ENCODE measurements at places on chromosomes 5 and 9.

GRCh38 chr9:129027685-129028191 lies 393 bp downstream of the SH3GLB2 start:
- DNase-seq, result no peak

DNA sequence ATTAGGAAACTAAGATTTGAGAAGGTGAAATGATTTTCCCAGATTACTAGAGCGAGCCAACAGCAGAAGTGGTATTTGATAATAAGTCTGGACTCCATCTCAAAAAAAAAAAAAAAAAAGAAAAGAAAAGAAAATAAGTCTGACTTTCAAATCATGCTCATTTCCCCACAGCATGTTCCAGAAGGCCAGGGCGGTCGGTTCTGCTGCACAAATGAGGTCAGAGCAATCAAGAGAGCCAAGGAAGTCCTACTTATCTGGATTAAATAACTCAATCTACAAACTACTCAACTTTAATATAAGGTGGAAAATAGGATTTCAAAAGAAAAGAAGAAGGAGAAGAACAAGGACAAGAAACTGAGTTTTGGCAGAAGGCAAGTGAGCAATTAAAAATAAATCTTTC lies 130.4 kb upstream of the RASA1 start:
- no peak for DNase-seq

DNA sequence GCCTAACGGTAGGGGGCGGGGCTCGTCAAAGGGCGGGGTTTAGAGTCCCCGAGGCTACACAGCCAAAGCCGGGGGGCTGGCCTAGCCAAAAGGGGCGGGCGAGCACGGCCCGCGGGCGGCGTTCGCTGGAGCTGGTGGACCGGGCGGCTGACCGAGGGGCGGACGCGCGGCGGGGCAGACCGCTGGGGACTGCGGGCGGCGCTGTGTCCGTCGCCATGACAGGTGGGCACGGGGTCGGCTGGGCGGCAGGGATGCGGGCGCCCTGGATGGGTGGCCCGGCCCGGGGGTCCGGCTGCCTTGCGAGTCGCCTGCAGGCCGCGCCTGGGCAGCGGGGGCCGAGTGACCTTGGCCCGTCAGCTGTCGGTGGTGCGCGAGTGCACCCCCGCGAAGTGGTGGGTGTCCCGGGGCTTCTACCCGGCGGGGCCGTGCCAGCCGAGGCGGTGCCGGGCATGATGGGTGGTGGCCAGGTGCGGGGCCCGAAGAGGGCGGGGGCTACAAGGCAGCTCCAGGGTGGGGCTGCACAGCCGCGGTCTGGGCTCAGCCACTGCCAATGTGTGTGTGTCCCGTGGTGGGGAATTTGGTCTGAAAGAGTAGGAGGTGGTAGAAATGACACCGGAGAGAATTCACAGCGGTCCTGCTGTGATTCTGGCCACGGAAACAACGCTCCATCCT lies at the start of gene CARD19:
Gene CARD19 (plus strand): TSS at position 87 of the 672 bp plus-strand sequence. CDS start 129 bp downstream, at position 216.
- no peak for DNase-seq

DNA sequence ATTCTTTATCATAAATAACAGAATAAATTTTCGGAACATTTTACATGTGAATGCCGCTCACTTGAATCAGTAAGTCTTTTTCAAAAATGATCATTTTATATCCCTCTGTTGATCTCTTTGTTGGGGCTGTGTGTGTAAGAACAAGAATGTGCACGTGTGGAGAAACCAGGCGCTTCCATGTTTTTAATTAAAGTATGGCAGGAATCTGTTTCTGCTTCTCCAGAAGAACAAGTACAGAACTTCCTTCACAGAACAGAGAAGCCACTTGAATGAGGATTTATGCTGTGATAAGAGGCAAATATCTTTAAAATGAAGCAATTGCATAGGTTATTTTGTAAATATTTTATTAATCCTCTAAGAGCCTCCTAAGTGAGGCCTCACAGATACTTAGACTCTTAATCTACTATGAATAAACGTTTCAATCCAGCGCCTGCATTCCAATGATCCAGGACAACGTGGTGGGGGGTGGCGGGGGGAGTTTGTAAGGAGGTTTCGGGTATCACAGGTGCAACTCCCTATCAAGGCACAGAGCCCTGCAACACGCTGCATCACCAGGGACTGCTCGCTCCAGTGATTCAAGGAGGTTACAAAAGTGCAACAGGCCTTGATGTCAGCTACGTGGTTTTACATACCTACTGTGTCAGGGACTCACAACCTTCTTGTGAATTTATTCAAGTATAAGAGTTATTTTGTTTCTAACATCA lies 409.2 kb downstream of the BNC2 start:
- no peak for DNase-seq

DNA sequence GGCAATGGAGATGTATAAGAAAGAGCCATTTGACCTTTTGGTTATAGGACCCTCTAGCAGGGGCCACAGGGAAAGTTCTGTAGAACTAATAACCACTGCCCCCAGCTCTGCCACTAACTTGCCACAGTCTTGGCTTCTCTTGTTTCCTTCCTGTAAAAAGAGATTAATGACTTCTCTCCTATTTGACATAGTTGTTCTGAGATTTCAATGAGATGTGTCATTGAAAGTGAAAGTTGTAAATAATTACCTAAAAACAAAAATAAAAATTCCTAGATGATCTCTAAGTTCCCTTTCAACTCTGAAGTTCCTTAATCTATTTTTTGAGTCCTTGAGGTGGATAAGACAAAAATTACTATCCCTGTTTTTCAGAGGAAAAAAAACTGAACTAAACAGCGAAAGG lies 1.4 kb upstream of the KIF12 start:
- no peak for DNase-seq

- DNase-seq, result no peak
Measured at GRCh38 chr9:85744480-85744879, 2.7 kb upstream of the AGTPBP1 start.

DNA sequence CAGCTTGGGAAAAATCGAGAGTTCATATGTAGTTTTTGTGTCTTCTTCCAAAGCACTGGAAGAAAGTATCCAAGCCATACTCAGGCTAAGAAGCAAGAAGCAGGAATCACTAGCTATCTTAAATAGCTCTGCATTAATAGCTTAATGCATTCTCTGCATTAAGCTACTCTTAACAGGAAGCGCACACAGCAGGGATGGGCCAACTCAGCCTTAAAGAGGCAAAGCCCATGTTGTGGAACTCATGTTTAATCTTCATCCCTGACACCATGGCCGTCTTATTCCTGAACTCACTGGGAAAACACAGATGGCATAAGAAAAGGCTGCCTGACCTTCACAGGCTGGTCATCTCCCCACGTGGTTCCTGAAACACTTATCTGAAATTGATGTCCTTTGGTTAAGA lies 18.7 kb upstream of the ICE1 start:
- no peak for DNase-seq

DNA sequence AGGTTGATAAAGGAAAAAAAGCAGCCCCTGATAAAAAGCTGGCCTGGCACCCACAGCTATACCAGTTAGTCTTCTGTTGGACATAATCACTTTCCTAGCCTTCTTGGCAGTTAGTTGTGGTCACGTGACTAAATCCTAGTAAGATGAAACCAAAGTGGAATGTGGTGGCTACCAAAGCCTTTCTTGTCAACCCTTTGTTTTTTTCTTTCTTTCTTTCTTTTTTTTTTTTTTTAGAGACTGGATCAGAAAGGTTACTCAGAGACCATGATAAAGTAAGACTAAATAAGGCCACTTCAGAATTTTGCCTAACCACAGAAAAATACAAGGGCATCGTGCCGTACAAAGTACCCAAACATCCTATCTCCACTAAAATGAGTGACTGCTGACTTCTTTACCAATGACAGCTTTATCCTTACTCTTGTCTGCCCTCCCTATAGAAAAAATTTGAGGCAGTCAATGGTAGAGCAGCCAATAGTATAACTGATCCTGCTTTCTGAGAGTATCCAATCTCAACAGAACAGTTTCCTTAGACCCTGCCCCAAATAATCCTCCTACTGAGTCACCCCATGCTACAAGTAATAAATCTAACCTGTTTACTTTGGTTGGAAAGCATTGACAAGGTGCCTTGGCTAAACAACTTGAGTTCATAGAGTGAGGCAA lies 14.2 kb upstream of the KIF27 start:
- DNase-seq, result no peak

GRCh38 chr9:90868555-90868954 lies 66.9 kb downstream of the SYK start:
- no peak for DNase-seq

- no peak for DNase-seq
Measured at GRCh38 chr5:103369125-103370120, 110.9 kb downstream of the MACIR start.

- no peak for DNase-seq
Measured at GRCh38 chr5:144089401-144090021, 80.9 kb downstream of the YIPF5 start.

- DNase-seq, result no peak
Measured at GRCh38 chr9:89558948-89559347, 45.9 kb upstream of the GADD45G start.

GRCh38 chr9:126057121-126057825 lies 269.4 kb upstream of the MVB12B start:
- DNase-seq, result no peak

- no peak for DNase-seq
Measured at GRCh38 chr5:109275919-109276318, 133.9 kb downstream of the PJA2 start.

DNA sequence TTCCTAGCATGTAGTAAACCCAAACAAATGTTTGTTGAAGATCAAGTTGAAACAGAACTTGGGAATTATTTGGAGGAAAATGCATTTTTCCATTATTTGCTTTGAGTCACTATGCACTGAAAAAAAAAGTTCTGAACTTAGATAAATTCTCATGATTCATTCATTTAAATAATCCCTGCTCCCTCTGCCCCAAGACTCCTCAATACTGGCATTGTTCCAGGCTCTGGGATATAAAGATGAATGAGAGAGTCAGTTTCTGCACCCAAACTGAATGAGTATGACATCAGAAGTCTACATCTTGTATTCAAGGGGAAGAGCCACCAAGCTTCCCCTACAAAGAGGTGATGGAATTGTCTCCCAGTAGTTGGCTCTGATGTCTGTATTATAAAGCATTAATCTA lies 123.9 kb downstream of the SEC61B start:
- DNase-seq, result no peak

DNA sequence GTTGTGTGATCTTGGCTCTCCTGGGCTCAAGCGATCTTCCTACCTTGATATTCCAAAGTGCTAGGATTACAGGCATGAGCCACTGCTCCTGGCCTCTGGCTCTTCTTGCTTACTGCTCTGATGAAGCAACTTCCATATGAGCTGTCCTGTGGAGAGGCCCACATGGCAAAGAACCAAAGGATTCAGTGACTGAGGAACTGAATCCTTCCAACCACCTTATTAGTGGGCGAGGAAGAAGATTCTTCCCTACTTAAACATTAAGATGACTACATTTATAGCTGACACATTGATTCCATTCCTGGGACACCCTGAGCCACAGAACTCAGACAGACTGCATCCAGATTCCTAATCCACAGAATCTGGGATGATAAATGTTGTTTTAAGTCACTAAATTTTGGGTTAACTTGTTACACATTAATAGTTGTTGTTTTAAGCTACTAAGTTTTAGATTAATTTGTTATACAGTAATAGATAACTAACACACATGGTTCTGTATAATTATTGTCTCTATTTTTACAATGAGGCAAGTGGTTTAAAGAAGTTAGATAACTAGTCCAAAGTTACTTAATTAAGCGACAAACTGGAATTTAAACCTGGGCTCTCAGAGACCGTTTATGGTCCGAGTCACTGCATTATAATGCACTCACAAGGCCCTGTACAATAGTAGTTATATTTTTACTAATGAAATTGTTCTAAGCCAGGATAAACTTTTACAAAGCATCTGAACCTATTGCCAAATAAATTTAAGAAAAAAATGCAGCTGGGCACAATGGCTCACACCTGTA lies 16.7 kb upstream of the SLCO4C1 start:
- no peak for DNase-seq

DNA sequence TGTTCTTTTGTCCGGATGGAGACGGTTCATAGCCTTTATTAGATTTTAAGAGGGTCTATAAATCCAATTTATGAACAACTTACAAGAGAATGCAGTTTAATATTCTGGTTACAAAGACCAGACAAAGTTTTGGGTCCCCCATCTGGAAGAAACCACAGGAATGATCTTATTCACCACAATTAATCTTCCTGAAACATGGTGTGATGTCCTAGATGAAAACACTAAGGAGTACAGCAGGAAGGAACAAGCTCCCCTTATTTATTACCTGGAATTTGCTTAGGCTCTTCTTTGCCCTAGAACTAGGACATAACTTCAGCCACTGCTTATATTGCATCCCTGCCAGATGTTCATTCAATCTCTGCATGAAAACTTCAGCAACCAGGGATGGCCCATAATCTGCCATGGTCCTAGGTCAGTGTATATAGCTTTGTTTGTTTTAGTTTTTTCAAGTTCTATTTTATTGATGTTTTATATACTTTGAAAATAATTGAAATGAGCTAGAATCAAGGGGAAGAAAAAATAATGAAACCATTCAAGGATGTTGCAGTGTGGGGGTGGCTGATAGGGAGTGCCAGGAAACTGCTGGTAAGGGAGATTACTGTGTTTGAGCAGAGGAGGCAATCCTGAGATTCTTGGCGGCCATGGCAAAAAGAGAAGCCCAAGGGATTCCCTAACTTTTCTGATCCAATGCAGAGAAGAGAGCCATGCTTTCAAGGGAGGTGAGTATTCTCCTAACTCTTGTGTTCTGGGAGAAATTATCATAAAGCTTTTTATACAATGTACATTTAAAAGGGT lies 16.8 kb downstream of the TXNDC8 start:
- DNase-seq, result no peak

DNA sequence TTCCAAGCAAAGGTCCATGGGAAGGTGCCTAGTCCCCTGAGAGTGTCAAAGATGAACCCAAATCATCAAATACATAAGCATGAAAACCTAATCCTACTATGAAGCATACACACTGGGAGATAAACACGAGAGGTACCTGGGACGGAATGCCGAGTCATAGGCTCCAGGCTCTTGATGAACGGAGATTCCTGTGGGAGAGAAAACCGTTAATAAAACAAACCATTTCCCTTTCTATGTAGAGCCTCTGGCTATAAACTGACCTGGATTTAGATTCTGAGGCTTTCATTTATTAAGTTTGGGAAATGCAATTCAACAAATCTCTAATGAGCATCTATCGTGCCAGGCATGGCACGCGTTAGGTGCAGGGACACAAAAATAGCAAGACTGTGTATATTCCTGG lies 206.4 kb upstream of the IL12B start:
- no peak for DNase-seq

DNA sequence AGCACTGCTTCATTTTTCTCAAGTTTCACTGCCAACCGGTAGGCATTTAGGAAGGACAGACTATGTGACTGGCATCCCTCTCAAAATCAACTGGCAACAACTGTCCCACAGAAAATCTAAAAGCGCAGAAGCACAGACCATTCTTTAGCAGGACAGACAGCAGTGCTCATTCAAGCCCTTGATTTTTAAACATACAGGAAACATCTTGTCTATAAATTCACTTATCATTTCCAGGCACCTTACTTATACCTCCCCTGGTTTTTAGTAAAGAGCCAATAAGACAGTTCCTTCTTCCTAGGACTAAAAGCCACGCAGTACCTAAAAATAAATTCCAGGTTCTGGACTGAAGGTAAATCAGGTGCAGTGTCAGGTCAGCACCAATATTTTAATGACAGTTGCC lies 343.2 kb upstream of the WWC1 start:
- no peak for DNase-seq

- no peak for DNase-seq
Measured at GRCh38 chr9:105432247-105432842, 15.5 kb upstream of the FSD1L start.

GRCh38 chr5:102090770-102091169 lies 205.3 kb downstream of the SLCO4C1 start:
- no peak for DNase-seq

GRCh38 chr5:76521240-76521758 lies 101.9 kb downstream of the F2RL2 start:
- DNase-seq, result no peak

- DNase-seq, result no peak
Measured at GRCh38 chr9:133046900-133047295, 14.9 kb upstream of the CEL start.

Measured in activated T-cell treated with anti-CD3 and anti-CD28 coated beads, Interleukin-2, amount 50 U/mL, for 1 hour (primary cell).